ENCODE measurements at places on chromosomes 1 and 21.

- DNase-seq: no peak
These were observed 1143.0 kb upstream of the ADGRL2 start for GRCh38 chr1:80657707-80658106.

GRCh38 chr1:235670157-235670776 is 20.7 kb upstream of the GNG4 start:
- no peak for DNase-seq

- no peak for DNase-seq
These were observed 46.7 kb upstream of the CXADR start for GRCh38 chr21:17466166-17466565.

GRCh38 chr1:41659159-41659495 is 174.6 kb upstream of the EDN2 start:
- no peak for DNase-seq

- no peak for DNase-seq
These were observed at the start of gene BRINP3 for GRCh38 chr1:190477762-190478148. TSS of gene BRINP3 (minus strand) at chr1:190477864.

DNA sequence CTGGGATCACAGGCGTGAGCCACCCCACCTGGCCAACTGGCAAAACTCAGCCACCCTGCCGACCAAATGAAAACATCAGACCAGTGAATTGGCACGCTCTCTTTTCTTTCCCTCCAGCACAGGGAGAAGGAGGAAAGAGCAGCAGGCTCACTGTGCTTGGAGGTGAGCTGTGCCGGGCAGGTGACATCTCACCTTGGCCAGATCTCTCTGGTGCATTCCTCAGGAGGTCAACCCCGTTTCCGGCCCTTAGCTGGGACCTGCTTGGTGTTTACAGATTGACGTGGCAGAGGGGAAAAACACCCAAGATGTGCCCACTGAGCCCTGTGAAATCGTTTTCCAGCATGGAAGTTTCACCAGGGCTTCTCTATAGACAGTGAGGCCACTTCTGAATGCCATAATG is 45.1 kb downstream of the TMEM51 start:
- no peak for DNase-seq

- no peak for DNase-seq
These were observed 86.2 kb downstream of the PTPRC start for GRCh38 chr1:198725090-198725489.

- no peak for DNase-seq
These were observed 1.7 kb downstream of the ANKRD65 start for GRCh38 chr1:1419363-1419812.

GRCh38 chr1:187819086-187819485 is 990.3 kb downstream of the PLA2G4A start:
- no peak for DNase-seq

- DNase-seq: no peak
These were observed 12.8 kb downstream of the SNAP47 start for GRCh38 chr1:227747948-227748495.

GRCh38 chr21:25640943-25641292 is 1.9 kb downstream of the JAM2 start:
- DNase-seq: no peak

DNA sequence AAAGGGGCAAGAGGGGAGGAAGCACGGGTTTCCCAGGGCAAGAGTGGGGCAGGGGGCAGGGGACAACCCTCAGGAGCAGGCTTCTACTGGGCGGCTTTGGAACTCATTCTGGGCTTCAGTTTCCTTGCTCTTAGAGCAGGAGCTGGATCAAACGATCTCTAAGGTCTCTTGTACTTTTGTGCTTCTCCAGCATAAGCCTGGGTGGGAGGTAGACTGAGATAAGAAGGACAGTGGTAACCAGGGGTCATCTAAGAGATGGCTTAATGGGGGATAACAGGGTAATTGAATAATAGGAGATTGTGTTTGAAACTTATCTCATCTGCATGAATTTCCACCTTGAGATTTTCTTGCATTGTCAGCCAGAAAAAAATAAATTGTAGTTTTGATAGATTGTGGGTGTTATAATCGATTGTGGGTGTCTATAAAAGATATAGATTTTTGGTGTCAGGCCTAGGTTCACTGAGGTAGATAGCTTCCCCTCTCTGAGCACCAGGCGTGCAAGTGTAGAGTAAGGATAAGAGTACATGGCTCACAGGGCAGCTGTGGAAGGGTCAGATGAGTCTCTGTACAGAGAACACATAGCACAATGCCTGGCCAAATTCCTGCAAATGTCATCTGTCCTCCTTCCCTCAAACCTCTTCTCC is 68.0 kb downstream of the CD58 start:
- DNase-seq: no peak

- DNase-seq: no peak
These were observed 8.4 kb upstream of the CDC14A start for GRCh38 chr1:100343897-100344296.

- no peak for DNase-seq
These were observed 27.4 kb downstream of the POFUT2 start for GRCh38 chr21:45260191-45260825.

DNA sequence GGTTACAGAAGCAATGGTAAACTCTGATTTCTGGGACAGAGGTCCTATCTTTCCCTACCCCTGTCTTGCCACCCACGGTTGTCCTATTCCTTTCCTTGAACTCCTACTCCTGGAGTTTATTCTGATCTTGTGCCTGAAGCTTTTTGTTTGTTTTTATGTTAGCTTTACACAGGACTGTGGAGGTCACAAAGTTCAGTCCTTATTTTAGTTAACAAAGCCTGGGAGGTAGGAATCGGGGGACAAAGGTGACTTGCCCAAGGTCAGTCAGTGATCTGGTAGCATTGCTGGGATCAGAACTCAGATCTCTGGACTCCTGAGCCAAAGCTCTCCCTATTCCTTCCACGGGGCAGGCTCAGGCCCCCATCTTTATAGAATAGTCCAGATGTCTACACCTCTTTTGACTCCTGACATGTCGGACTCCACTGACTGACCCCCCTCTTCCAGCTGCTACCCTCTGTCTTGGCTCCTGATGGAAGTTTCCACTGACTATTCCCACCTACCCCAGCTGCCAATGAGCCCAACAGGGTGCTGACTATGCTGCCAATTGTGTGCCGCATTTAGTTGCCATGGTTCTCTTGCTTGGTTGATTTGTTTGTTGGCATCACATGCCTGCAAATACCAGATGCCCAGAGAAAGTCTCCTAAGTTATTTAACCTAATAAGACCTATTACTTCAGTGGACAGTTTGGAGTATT is 9.9 kb downstream of the F5 start:
- no peak for DNase-seq

DNA sequence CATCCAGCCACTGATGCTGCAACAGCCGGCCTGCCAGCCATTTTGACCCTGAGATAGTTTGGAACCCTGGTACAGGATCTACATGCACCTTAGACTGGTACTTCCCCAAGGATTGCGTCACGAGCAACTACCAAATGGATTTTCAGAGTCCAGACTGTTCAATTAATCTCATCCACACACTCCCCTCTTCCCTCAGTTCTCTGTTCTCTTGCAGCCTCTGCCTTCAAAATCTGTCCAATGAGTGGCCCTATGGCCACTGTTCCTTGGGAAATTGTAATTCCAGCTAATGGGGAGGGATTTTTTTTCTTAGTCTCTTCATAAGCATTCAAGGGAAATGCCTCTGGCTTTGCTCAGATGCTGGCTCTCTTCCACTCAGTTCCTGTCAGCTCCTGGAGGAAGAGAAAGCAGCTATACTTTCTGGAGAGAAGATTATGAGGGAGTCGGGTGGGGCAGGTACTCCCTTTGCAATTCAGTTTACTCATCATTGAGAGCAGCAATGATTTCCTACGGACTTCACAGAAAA is 19.8 kb upstream of the UAP1 start:
- DNase-seq: no peak

DNA sequence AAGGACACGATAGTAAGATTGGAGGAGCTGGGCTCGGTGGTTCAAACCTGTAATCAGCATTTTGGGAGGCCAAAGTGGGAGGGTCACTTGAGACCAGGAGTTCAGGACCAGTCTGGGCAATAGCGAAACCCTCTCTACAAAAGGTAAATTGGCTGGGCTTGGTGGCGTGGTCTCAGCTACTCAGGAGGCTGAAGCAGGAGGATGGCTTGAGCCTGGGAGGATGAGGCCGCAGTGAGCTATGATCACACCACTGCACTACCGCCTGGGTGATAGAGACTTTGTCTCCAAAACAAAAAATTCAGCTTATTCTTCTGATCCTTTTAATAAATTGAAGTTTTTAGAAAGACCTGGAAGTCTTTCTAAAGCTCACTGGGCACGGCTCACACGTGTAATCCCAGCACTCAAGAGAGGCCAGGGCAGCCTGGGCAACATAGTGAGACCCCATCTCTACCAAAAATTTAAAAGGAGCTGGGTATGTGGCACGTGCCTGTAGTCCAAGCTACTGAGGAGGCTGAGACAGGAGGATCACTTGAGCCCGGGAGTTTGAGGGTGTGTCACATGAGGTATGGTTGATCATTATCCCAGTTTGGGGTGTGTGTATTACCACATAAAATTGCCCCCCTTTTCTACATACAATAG is 15.3 kb downstream of the MASP2 start:
- no peak for DNase-seq

DNA sequence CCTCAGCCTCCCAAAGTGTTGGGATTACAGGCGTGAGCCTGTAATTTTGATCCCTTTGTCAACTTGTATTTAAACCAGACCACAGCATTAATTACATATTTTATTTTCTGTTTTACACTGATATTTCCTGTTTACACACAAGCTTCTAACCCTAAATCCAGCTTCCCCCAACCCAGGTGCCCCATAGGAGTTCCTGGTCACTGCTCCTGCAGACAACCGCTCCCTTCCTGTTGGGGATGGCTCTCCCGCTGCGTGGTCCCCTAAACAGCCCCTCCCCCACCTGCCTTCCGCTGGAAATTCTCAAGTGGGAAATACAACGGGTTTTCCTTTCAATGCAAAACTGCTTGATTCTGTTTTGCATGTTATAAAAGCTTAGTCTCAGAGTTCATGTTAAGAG is 3.7 kb downstream of the CSTB start:
- DNase-seq: no peak

DNA sequence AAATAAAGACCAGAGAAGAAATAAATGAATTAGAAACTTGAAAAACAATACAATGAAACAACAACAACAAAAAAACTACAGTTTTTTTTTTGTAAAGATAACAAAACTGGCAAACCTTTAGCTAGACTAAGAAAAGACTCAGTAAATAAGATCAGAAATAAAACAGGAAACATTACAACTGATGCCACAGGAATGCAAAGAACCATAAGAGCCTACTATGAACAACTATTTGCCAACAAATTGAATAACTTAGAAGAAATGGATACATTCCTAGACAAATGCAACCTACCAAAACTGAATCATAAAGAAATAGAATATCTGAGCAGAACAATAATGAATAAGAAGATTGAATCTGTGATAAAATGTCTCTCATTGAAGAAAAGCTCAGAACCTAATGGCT is 742.0 kb downstream of the ADGRL2 start:
- DNase-seq: no peak

DNA sequence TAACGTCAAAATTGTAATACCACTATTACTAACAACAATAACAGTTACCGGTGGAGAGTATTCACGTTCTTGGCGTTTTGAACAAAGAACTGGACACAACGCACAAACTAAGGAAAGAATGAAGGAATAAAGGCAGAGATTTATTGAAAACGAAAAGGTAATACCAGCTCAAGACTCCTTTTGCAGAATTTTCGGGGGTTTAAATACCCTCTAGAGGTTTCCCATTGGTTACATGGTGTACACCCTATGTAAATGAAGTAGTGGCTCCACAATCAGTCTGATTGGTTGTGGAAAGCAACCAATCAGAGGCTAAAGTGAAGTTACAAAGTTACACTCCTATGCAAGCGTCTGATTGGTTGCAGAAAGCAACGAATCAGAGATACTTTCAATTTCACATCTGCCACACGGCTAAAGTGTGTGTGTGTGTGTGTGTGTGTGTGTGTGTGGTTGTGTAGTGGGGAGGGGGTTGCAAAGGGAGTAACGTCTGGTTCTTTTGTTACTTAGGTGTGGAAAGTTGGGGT is 1.1 kb upstream of the GTF2B start:
- no peak for DNase-seq

GRCh38 chr1:40948741-40949443 is 30.6 kb upstream of the CTPS1 start:
- DNase-seq: no peak

DNA sequence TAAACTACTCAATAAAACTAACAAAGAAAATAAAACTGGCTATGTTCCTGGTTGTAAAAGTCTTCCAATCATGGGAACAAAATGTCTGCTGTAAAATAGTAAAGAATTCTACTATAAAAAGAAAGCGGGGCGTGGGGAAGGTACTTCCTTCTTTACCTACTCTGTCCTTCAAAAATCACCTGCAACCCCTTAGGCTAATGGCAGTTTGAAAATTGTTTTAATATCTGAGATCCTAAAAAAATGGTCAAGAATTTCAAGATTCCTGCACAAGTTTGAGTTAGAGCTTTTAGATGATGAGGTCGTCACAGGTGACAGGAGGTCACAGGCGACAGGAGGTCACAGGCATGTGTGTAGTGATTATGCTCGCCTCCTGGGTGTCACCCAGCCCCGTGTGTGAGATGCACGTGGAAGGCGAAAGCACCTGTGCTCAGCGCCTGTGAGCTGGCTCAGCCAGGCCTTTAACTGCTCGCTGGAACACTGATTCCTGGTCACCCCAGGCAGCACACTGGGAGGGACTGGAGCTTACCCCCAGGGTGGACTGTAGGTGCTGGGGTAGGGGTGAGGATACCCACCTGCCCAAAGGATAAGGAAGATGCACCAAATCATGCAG is 18.6 kb upstream of the TMPRSS2 start:
- no peak for DNase-seq

DNA sequence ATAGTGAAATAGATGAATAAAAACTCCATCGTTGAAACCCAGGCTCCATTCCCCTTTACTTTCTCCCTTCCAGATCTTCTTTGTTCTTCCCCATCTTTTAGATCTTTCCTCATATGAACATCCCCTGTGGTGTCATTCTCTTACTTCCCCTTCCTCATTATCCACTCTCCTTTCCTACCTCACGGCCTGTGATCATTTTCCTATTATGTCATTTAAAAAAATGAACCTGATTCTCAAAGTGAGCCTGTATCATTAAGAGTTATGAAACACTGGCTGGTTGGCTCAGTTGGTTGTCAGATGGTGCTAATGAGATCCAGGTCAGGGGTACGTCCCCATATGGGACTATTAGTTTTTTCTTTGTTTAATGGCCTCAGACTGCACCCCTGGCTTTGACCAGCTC is 38.3 kb downstream of the TCEANC2 start:
- DNase-seq: no peak

DNA sequence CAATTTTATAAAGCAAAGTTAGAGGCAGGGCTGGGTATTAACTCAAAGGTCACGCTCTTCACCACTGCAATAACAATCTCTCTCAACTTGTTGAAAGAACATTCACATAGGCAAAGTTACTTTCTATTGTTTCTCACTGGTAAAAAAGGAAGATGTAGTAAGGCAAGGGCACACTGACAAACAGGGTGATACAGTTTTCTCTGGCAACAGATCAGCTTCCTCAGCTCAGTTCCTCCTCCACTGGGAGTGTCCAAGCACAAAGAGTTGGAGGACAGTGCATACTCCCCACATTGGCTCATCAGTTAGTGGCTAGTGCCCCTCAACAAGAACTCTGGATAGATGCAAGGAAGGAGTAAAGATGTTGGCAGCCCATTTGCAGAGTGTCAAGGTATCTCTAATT is 3.7 kb downstream of the PLPPR4 start:
- no peak for DNase-seq
